Cerebellum (tissue), 4 donors: ENCODE measurements at places on chromosomes 6 and 20. TPM values are rescaled to one million over a fixed set of nuclear protein-coding genes. Genes with fewer than 3 reads are reported as not detected.

GRCh38 chr6:74764486-74764885 lies 441.4 kb downstream of the COL12A1 start:
- no peak for DNase-seq

- DNase-seq: no peak
These were observed 249.3 kb downstream of the PREX1 start for GRCh38 chr20:48578397-48579098.

Gene PPP2R5D
- total RNA-seq: 30.2 TPM

GRCh38 chr6:160461641-160462040 lies 113.5 kb downstream of the SLC22A3 start:
- DNase-seq: no peak

GRCh38 chr20:46717818-46718541 lies 8.5 kb downstream of the SLC2A10 start:
- DNase-seq: no peak

- no peak for DNase-seq
These were observed 626.1 kb downstream of the DHX35 start for GRCh38 chr20:39588148-39588757.

- DNase-seq: no peak
These were observed 3.3 kb upstream of the IL22RA2 start for GRCh38 chr6:137176729-137177128.

- no peak for DNase-seq
These were observed 110.3 kb downstream of the JARID2 start for GRCh38 chr6:15356179-15356578.
